ENCODE measurements at places on chromosomes 12 and 14.

DNA sequence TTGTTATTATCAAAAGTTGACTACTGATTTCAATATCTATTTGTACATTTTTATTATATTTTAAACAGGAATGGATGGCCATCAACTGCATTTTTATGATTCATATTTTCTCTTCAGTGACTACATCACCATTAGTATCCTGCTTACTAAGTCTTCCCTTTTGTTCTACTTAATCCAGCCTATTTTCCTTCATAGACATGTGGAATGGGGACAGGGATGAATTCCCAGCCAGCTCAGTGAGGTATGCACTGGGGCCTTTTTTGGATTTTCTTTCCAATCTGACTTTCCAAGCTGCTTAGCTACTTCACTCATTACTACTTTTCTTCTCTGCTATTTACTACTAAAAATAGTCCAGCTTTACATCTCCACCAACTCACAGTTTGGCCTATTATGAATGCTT, 38.4 kb downstream of the AKAP6 start:
- no peak for DNase-seq

DNA sequence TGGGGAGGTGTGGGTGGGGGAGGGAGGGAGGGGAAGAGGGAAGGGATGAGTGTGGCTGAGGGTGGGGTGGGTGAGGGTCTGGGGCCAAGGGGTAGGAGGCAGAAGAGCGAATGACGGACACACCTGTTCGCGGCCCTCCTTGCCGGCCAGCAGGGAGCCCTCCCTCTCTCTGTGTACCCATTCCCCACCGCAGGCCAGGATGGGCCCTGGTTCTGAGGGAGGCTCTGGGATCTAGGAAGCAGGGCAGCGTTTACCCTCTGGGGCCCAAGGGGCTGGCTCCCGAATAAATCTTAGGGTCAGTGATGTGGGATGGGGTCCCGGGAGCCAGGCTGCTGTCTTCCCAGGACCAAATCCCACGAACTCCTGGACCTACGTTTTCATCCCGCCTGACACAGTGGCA, 46.0 kb upstream of the ESRRB start:
- DNase-seq: no peak

DNA sequence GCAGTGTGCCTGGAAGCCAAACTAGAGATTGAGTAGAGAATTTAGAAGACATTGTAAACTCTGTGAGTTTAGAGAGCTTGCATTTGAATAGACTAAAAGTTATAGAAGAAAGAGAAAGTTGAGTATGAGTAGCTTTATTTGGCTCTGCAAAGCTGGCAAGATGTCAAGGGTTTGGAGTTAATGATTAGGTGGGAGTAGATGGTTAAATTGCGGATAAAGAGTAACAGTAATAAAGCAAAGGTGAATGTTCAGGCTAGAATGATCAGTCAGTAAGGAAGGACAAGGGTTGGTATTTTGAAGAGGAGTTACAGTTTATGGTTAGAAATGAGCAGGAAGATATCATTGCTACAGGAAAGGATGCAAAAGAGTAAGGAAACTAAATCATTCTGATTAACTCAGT, 5.2 kb downstream of the PPM1A start:
- DNase-seq: no peak

GRCh38 chr14:87990682-87991081, 2.3 kb downstream of the GALC start:
- no peak for DNase-seq

GRCh38 chr14:29843981-29844380, 83.7 kb downstream of the PRKD1 start:
- DNase-seq: no peak

DNA sequence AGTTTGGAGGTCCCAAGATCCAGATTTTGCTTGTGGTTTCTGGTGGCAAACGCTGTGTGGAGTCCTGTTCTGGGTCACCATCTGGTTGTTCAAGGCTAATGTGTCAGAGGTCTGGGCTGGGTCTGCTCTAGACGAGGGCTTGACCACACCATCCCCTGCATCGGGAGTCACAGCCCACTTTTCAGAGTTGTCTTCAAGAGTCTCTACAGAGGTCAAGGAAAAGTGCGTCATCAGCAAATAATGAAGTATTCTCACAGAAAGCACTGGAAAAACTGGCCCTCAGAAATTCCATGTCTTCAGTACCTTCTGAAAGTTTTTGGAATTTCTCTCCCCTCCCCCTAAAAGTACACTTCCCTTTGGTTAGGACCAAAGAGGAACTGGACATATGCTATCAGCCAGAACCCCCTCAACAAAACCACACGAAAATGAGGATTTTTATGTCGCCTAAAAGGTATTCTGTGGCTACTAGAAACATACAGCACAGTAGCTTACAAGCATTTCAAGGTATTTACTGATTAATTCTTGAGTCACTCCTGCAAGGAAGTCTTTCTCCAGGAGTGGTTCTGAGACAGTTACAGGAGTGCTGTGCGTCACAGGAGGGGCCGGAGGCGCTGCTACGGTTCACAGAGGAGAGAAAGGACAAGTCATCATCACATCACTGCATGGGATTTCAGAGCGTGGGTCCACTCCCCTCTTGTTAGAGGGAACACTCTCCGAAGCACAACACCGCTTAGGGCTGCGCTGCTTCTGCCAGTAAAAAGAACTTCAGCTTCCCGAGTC, 35.4 kb downstream of the RAD52 start:
- no peak for DNase-seq

DNA sequence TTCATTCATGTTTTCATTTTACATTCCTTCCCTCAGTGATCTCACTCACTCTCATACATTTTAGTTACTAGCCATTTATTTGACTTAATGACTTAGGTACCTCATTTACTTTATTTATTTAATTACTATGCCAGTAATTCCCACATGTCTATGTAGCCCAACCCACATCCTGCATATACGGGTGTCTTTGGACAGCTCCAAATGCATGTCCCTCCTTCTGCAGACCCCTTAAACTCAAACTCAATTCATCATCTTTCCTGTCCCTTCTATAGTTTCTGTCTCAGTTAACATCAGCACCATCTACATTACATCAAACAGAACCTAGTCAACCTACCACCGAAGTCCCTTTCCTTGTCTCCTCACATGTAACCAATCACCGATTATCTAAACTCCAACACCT, 2.8 kb downstream of the CLEC1A start:
- DNase-seq: no peak

- DNase-seq: peak; percentile 30
These were observed 778 bp downstream of the TCP11L2 start for GRCh38 chr12:106303202-106303820.

DNA sequence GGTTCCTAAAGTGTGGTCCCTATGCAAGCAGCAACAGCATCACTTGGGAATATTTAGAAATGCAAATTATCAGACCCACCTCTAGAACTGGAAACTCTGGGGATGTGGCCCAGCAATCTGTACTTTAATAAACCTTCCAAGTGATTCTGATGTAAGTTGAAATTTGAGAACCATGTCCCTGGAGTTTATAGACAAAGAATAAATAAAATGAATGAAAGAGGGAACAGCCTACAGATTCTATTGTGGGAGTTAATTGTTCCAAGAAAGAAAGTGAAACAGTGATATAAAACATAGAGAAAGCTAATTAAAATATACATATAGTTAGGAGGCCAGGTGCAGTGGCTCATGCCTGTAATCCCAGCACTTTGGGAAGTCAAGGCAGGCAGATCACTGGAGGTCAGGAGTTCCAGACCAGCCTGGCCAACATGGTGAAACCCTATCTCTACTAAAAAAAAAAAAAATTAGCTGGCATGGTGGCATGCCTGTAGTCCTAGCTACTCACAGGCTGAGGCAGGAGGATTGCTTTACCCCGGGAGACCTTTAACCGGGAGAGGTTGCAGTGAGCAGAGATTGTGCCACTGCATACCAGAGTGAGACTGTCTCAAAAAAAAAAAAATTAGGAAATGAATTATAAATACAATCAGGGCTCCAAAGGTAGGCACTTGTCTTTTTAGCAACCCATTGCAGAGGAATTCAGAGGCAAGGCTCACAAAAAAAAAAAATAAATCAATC, 507.5 kb downstream of the NAV3 start:
- no peak for DNase-seq

GRCh38 chr14:33728010-33728498, 222.8 kb downstream of the EGLN3 start:
- no peak for DNase-seq

GRCh38 chr12:86233126-86233525, 23.1 kb downstream of the MGAT4C start:
- DNase-seq: no peak
